Right renal pelvis (tissue), 4 donors: ENCODE measurements at places on chromosomes 12 and 14. TPM values are rescaled to one million over a fixed set of nuclear protein-coding genes. Genes with fewer than 3 reads are reported as not detected.

DNA sequence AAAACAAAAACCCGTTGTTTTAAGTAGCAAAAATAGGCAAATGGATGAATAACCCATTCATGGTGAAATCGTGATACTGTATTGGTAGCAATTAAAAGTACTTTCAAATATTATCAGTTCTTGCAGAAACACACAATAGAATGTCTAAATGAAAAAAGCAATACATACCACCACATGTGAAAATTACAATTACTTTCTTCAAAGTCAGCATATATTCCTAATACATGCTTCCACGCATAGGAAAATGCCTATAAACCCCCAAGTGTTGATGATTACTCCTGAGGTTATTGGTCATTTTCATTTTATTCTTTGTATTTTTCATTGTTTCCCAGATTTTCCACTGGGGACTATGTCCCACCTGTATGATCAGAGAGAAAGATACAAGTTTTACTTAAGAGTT, 15.2 kb downstream of the DDX55 start:
- DNase-seq: no peak

GRCh38 chr12:12877781-12878455, 13.4 kb upstream of the GPRC5A start:
- no peak for DNase-seq

DNA sequence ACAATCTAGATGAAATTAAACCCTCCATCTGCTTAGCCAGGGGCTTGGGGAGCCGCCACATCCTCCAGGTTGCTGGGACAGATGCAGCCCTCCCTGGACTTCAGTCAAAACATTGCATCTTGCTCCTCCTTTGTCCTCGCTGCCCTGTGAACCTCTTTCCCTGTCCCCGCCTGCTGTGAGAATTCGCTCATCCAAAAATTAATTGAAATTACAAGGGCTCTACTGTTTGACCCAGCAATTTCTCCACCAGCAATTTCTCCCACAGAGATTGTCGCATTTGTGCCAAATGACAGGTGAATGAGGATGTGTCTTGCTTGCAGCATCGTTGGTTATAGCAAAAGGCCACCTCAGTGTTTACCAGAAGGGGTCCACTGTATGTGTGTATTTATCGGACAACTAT, 5.0 kb upstream of the POP5 start:
- no peak for DNase-seq

Gene PPP1R12A
- polyA plus RNA-seq: 69.7 TPM

Gene VRTN
- not detected for polyA plus RNA-seq

Gene KRT83
- polyA plus RNA-seq: not detected

Gene PSEN1
- polyA plus RNA-seq: 76.3 TPM

Gene GUCY2C
- 0.54 TPM for polyA plus RNA-seq
